Mammary epithelial cell (primary cell): ENCODE measurements at places on chromosomes 4 and X. TPM values are rescaled to one million over a fixed set of nuclear protein-coding genes. Genes with fewer than 3 reads are reported as not detected.

Gene UGT2B17
- total RNA-seq = not detected

Gene MSX1
- total RNA-seq = 2.3 and 2.6 TPM in 2 replicates

Gene EGFL6
- total RNA-seq = 1.2 TPM

Gene P2RY4
- total RNA-seq = 0.26 TPM in 1 of 2 replicates, not detected in the other

Gene ZMAT1
- not detected in 2 replicates for total RNA-seq

Gene F11
- not detected in 2 replicates for total RNA-seq

DNA sequence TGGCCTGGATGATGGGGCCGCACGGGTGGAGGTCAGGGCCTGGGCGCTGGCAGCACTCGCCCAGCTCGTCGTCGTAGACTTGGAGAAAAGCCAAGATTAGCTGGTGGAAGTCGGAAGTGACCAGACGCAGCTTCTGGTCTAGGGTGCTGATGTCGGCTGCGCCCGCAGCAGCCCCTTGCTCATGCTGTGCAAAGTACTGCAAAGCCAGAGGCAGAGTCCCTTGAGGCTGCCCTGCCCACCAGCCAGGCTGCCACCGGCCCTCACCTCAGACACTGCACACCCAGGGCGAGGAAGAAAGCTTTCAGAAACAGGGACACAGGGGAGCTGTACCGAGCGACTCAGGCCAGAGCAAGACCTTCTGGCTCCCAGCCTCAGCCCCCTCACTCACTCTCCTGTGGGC, 9.7 kb upstream of the TREX2 start:
- no peak for DNase-seq

GRCh38 chr4:115973768-115974167, 860.3 kb upstream of the NDST4 start:
- DNase-seq = no peak

GRCh38 chr4:6560416-6561172, 14.4 kb upstream of the MAN2B2 start:
- no peak for DNase-seq

- no peak for DNase-seq
Measured at GRCh38 chrX:14902537-14902936, 29.3 kb downstream of the MOSPD2 start.
